ENCODE measurements at places on chromosomes 11 and 22.
A peak's percentile ranks its signal among the peaks of the same experiment; 100 is the strongest.

DNA sequence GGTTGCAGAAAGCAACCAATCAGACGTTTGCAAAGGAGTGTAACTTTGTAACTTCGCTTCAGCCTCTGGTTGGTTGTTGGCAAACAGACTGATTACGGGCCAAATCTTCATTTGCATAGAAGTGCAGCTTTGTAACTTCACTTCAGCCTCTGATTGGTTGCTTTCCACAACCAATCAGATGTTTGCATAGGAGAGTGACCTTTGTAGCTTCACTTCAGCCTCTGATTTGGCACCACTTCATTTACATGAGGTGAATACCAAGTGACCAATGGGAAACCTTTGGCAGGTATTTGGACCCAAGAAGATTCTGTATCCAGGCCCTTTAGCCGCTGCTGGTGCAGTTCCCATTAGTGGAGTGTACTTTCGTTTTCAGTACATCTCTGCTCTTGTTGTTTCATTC is 16.0 kb downstream of the USP47 start:
- no peak for DNase-seq

DNA sequence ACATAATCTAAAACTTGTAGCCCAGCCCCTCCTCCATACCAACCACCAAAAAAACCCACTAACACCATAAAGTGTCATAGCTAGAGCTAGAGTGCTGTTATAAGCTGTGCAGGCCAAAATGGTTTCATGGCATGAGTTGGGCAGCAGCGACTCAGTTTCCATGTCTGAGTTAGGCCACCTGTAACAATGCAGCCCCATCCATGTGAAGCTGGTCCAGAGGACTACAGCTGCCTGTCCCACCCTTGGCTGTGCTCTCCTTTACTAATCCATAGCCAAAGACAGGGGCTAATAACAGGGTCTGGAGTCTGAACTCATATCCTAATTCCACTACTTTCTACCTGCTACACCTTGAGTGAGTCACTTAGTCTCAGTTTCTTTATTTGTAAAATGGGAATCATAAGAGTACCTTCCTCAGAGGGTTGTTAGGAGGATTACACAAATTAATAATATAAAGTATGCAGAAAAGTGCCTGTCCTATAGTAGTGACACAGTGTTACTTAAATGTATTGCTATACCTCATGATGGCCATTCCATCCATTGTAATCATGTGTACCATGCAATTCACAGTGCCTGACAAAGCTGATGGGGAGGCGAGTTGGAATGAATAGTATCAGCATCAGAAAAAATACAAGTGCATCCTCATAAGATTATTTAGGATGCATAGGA is 20.6 kb downstream of the KCNQ1OT1 start:
- DNase-seq: no peak

GRCh38 chr11:60831143-60831500 is 10.8 kb upstream of the CCDC86 start:
- DNase-seq: peak; percentile 63

DNA sequence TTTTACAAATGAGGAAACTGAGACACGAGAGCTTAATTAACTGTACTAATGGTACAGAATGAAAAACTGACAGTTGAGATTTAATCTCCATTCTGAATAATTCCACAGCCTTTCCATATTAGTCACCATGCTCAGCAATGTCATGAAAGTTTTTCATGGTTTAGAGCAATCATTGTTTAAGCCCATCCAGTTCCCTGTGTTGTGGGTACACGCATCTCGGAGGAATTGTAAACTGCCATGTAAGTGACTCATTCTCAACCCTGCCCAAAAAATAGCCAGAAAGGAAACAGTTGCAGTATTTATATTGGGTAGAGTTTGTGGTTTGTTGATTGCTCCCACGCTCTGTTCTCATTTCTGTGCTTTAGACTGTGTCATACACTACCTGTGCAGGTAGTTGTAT is 1790.8 kb downstream of the LRRC4C start:
- DNase-seq: no peak

DNA sequence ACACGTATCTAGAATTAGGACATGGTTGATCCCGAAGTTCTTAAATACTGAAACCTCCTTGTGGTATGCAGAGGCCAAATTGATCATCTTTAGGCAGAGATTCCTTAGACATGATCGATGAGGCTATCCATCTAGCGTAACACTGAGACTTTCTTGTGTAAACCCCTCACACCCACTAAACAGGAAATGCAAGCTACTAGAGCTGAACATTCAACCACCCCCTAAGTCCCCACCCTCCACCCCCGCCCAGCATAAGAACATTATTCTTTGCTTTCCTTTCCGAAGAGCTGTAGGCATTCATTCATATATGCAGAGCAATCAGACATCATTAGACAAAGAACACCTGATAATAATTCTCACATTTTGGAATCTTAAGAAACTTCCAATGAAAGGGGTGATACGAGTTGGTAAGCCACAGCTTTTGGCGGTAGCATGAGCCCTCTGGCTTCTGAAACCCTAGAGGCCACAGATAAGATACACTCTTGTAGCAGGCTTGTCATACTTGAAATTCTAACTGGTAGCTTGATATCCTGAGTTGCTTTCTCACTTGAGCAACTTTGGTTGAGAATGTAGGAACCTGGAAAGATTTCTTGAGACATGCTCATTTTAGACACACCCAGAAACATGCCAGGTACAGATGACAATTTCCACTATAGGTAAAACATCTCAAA is 42.2 kb downstream of the FLI1 start:
- no peak for DNase-seq
